ENCODE measurements at places on chromosomes 13 and 19.

GRCh38 chr19:3563709-3564524, 6.5 kb upstream of the MFSD12 start:
- DNase-seq: no peak

GRCh38 chr13:62320129-62321108, 904.8 kb upstream of the PCDH20 start:
- DNase-seq: no peak

DNA sequence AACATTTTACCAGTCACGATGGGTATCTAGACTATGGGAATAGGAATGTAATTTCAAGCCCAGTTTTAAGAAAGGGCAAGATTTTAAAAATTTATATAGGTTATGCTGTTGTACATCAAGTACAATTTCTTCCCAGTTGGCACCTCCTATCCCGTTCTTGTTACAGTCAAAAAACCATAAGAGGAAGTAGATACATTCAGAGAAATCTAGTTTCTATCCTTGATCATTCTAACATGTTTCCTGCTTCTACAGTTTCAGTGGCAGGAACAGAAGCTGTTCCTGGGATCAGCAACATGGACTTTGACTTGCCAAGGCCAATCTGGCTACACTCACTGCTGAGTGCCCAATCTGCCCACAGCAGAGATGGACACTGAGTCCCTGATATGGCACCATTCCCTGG, 14.7 kb upstream of the FPR3 start:
- no peak for DNase-seq

DNA sequence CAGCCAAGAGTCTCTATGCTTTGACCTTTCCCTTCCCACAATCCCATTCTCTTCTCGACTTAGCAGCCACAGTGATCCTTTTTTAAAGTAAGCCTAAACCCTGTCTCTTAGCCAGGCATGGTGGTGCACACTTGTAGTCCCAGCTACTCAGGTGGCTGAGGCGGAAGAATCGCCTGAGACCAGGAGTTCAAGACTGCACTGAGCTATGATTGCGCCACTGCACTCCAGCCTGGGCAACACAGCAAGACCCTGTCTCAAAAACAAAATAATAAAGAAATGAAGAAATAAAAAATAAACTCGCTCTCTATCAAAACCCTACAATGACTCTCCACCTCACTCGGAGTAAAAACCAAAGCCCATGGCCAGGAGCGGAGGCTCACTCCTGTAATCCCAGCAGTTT, 14.7 kb downstream of the TEX101 start:
- DNase-seq: no peak

- DNase-seq: peak; percentile 33
Observed at GRCh38 chr13:99218969-99219368, 18.3 kb downstream of the UBAC2 start.

GRCh38 chr19:3302755-3303154, 63.6 kb upstream of the NFIC start:
- no peak for DNase-seq

- DNase-seq: no peak
Observed at GRCh38 chr13:103284466-103284865, 218.2 kb upstream of the SLC10A2 start.

DNA sequence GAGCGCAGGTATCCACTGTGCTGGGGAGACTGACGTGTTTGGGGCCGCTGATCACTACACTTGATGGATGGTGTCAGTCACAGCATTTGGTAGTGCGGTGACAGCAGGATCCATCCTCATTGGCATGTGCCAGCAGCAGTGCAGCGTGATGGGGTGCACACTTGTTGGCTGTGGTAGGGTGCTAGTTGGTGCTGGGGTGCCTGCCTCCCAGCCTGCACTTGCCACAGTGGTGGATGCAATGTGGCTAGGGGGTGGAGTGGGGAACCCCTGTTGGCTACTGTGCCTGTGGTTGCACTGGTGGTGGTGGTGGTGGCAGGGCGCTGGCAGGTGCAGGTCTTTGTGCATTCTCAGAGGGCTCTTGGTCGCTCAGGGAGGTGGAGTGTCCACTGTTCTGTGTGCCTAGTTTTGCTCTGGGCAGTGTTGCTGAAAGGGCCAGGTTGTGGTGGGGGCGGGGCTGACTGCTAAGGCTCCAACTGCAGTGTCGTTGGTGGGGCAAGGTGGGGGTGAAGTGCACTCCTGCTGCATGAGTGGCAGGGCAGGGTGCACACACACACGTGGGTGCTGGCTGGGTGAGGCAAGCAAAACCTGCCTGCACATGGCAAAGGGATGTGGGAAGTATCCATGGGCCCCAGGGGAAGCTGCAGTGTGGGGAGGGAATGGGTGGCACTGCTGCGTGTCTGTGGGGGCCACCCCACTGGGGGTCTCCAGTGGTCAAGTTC, 84.8 kb downstream of the ZMYM2 start:
- DNase-seq: no peak

DNA sequence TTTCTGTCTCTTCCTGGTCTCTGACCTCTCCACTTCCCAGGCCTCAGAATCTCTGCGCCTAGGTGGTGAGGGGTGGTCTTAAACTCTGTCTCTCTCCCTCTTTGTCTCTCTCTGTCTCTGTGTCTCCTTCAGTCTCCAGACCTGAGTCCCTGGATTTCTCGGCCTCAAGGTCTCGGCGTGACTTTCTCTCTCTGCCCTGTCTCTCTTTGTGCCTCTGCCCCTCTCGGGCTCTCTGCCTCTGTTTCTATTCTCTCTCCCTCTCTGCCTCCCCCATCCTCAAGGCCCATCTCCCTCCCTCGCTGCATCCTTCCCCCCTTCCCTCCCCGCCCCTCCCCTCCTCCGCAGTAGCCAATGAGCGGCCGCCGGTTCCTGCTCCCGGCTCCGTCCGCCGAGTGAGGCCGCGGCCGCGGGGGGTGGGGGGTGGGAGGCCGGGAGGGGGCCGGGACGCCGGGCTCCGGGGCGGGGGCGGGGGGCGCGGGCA, at the start of gene CACNG7:
CACNG7 (plus strand) TSS at position 344 of the 481 bp plus-strand sequence. CDS start 3,554 bp downstream, outside the sequence.
- no peak for DNase-seq

DNA sequence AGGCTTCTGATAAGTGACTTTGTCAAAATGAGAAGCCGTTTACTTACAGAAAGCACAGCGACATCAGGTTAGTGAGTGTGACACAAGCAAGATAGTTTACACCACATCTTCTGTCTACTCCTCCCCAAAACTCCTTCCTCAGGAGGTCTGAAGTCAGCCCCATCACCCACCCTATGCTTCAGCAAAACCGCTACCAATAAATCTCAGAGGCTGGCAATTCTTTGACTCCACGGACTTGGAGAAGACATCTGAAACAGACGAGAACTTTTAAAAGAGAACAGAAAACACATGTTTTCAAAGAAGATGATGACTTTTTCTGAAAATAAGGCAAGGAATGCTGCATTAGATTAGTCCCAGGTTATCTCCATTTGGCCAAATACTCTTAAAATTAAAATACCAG, 261.1 kb downstream of the TBC1D4 start:
- no peak for DNase-seq

DNA sequence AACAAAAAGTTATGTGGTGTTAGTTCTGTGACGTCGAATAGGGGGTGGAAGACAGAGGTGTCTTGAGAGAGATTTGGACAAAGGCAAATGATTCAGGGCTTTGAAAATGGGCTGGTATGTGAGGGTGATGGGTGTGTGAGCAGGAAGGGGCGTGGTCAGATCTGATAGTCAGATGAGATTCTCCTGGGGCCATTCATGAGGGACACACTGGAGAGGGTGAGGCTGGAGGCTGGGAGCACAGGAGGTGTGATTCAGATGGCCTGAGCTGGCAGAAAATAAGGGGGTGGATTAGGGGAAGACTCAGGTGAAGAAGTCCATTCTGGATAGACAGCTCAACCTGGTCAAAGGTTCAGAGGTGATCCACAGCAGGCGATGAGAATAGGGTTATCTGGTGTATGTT, 28.0 kb downstream of the CYP4F22 start:
- DNase-seq: no peak

DNA sequence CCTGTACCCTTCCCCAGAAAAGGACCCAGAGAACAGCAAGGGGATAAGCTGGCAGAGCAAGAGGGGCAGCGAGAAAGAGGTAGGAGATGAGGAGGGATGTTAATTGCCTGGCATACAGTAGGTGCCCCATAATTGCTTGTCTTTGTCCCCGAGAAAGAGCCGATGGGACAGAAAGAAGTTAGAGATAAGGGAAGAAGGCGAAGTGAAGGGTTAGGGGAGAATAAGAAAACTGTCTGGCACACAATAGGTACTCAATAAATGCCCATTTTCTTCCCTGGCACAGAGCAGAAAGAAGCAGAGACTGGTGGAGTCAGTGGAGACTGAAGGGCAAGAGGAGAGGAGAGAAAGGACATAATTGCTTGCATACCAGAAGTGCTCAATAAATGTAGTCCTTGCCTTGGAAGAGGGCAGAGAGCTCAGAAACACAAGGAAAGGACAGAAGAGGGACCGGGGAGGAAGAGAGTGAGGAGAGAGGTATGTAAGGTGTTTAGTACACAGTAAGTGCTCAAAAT, 15.9 kb downstream of the JOSD2 start:
- no peak for DNase-seq

DNA sequence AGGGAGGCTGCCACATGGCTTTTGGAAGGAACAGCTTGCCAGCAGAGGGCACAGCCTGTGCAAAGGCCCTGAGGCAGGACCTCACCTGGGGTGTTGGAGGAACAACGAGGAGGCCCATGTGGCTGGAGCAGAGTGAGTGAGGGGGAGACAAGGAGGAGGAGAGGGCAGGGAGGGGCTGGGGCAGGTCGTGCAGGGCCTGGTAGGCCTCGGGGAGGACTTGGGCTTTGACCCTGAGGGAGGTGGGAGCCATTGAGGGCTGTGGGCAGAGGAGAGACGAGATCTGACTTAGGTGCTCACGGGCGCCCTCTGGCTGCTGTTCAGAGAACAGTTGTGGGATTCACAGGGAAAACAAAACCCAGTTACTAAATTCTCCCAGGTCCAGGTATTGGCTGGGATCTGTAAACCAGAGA, 25.2 kb downstream of the ZNRF4 start:
- peak; percentile 5 for DNase-seq

- DNase-seq: no peak
Observed at GRCh38 chr19:40663695-40664692, 26.5 kb downstream of the NUMBL start.

DNA sequence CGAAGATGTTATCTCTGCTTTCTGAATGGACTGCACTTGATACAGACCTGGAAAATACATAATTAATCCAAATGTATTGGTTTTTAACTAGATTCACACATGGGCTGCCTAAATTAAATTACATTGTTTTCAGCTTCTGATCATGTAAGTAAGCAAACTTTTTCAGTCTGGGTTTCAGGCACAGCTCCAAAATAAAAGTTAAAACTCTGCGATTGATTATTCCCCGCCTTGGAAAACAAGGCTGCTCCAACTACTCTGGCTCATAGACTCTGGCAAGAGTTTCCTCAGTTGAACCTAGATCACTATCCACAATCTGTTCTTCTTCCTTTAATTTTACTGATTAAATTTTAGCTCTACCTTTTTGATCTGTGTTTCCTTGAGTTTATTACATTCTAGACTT, 526.0 kb upstream of the SPRY2 start:
- no peak for DNase-seq

- DNase-seq: no peak
Observed at GRCh38 chr19:8036434-8037099, 16.0 kb upstream of the CCL25 start.

GRCh38 chr13:71312923-71313322, 554.1 kb downstream of the DACH1 start:
- no peak for DNase-seq

GRCh38 chr19:535017-535835, 3.7 kb downstream of the CDC34 start:
- DNase-seq: no peak

DNA sequence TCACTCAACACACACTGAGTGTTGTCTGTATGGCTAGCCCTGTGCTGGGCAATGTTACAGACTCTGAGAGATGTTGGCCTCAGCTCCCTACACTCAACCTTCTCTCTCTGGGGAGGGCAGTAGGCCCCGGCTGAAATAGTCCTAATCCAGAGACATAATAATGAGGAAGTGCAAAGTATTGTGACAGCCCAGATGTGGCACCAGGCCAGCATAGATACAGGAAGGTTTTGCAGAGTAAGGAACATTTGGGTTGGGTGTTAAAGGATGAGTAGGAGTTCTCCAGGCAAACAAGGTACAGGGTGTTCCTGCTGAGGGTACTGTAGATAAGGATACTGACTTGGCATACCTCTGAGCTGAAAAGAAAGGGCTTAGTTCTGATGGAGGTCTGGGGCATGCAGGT, 2.4 kb downstream of the LIN7B start:
- DNase-seq: no peak

DNA sequence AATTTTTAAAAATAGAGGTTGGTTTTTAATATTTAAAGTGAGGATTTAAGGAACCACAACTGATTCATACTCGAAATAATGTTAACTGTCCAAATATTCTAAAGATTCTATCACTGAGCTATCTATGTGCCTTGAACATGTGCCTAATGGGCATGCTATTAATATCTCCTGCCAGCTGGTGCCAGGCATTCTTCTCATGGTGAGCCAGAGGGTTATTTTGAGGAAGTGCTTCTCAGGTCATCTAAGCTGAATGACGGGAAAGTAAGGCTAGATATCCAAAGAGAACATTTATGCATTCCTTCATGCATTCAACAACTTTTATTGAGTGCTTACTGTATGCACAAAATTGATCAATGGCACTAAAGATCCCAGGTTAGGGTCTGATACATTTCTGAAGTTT, 138.2 kb downstream of the PIBF1 start:
- no peak for DNase-seq

DNA sequence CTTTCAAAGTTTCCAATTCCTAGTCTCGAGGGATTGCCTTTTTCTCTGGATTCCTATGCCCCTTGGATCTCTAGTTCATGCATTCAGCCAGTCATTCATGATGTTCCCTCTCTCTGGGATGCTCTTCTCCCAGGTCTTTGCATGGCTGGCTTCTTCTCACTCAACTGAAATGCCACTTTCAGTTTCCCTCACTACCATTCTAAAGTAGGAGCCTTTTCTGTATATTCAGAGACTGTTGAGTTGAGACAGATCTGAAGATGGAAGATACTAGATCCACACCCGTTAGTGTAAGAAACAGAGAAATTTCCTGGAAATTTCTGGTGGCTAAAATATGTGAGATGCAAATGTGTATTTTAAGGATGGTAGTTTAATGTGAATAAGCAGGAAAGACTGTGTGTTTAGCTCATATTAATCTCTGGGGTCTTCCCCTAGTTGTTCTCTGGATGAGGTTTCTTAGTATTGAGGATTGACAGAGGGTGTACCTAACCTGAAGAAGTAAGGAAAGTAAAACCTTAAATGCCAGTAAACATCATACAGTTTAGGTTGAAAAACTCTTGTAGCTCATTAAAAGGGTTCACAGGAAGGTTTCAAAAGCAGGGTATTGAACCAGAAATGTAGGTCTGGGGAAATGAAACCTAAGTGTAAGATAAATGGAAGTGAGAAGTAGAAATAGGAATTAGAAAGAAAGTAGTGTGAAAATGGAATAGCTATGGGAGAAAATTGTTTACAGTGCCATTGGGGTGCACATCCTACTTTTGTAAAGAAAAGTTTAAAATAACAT, 331.3 kb downstream of the NDFIP2 start:
- DNase-seq: no peak

DNA sequence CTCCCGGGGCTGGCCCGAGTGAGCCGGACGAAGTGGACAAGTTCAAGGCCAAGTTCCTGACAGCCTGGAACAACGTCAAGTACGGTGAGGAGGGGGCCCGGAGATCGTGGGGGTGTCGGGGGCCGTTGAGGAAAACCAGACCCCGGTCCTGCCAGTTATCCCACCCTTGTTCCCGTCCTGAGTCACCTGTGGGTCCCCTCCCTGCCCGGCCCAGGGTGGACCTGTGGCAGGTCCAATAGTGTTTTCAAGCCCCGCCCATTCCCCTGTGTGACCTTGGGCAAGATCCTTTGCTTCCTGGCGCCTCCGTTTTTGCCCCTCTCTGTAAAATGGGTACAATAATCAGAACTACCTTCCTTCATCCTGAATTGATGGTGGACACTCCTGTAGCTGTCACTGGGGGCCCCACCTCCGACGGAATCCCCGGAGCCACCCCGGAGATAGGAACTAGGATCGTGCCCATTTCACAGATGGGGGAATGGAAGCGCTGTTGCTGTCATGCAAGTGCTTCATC, 593 bp downstream of the ATG4D start:
- no peak for DNase-seq

Measured in activated T-cell treated with anti-CD3 and anti-CD28 coated beads for 1 hour (primary cell).